ENCODE measurements at places on chromosomes 3 and 15.
A peak's percentile ranks its signal among the peaks of the same experiment; 100 is the strongest.

- peak; percentile 58 for DNase-seq
These were observed 21.1 kb upstream of the PLXND1 start for GRCh38 chr3:129627350-129628168.

DNA sequence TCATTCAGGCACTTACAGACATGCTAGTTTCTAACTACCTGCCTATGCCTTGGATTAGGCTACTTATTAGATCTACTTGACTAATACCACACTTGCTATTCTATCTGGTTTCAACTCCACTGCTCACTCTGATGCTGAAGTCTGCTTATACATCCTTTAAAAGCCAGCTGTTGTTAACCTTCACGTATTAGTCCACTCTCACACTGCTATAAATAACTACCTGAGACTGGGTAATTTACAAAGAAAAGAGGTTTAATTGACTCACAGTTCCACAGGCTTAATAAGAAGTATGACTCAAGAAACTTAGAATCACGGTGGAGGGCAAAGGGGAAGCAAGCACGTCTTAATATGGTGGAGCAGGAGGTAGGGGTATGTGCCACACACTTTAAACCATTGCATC, 47.7 kb upstream of the ANKRD28 start:
- no peak for DNase-seq

DNA sequence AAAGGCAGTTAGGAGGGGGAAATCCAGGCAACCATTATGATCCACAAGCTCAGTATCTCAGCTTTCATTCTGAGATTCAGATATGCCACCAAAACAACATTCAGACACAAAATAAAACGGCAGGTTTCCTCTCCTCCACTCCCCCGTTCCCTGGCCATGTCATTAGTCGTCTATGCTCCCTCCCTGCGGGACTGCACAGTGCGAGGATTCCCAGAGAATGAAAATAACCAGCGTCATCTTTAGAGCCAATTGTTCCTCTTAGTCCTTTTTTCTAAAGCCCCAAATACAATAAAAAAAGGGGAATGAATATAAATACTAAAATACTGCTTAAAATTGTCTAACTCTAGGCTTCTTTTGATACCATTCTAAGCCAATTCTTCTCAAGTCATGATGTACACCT, 7.8 kb upstream of the SLCO3A1 start:
- DNase-seq, result no peak

DNA sequence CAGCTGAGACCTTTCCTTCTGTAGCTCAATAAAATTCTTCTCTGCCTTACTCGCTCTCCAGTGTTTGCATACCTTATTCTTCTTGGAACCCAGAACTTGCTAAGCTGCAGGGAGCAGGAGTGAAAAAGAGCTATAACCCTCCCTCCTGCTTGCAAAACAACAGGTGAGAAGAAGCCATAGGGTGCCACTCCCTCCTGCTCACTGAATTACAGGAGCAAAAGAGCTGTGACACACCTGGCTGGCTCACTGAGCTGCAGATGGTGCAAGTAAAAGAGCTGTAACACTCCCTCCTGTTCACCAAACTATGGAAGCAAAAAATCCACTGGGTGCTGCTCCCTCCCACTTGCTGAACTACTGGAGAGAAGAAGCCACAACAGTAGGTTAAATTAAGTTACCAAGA, 44.2 kb upstream of the C2CD4B start:
- no peak for DNase-seq

DNA sequence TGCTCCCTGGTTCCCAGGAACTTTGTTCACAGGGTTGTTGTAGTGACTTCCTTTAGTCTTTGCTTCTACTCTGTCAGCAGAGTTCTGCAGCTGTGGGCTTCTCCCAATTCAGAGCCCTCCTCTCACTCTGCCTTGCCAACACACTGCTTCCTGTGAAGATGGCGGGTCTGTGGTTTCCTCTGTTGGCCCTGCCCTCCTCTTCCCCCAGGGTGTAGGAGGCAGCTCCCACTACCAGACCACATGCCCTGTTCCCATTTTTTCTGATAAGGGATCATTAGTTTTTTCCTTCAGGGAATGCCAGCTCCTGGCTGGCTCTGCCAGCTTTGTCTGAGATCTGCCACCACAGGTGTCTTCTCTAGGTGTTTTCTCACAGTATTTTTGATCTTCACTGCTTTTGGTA, 12.7 kb downstream of the SPSB4 start:
- no peak for DNase-seq
